ENCODE measurements at places on chromosomes 5 and 9. TPM values are rescaled to one million over a fixed set of nuclear protein-coding genes. Genes with fewer than 3 reads are reported as not detected.

The PELO gene
- 30.6 TPM for total RNA-seq

The EGFL7 gene
- 1.6 TPM for total RNA-seq

The CENPH gene
- total RNA-seq: 57.9 TPM

The RELL2 gene
- 5.2 TPM for total RNA-seq

DNA sequence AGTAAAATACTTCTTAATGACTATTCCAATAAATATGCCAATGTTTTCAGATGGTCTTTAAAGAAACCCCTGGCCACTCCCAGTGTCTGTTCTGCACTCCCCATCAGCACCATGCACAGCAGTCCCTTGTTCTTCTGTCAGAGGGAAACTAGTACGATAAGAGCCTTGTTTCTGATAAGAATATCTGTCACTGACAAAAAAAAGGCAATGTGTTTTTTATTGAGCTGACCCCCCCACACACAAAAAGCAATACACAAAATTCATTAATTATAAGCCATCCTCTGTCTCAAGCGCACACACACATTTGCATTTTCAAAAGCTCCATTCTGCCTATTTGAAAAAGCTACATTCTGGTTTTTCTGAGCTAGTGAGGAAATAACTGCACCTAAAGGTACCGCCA lies 119.1 kb downstream of the ENC1 start:
- DNase-seq: no peak

DNA sequence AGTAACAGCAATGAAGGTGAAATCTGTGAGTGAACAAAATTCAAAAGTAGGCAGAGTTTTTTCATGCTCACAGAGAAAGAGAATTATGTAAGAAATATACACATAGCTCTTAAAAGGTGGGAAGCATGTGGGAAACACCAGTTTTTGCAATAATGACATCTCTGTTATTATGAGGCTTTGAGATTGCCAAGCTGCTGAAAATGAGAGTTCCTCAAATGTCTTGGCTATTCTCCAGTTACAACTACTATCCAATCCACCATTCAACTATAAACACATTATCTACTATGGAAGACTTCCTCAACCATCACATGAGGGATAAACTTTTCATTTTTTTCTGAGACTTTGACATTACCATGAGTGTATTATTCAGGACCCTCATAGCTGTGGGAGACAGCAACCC lies 420.8 kb upstream of the ACTBL2 start:
- DNase-seq: no peak

DNA sequence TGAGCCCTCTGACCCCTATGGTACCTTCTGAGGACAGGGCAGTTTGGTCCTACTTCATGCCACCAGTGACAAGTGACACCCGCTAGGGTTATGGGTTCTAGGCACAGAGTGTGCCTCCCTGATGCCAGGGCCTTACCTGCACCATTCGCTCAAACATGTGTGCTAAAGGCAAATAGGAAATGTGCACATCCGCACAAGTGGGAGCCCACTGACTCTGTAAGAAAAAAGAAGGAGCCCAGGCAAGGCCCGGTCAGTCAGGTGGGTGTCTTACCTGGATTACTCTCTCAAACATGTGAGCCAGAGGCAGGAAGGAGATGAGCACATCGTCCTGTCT lies 29.1 kb upstream of the MEIKIN start:
- no peak for DNase-seq
